ENCODE measurements at places on chromosomes 6 and 20.

DNA sequence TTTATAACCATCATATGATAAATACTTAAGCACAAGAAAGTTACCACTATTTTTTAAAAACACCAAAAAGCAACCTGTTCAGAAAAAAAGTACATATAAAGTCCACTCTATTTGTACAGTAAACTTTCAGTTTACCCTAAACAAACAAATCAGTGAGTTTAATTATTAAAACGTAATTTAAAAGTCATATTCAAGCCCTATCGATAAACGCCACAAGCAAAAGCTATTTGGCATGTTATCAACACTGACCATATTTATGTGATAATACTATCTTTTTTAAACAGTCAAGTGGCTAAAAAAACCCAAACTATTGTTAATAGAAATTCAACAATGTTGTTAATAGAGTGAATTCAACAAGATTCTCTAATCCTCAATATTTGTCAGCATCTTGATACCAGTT, 1.9 kb downstream of the KATNA1 start:
- DNase-seq: no peak

DNA sequence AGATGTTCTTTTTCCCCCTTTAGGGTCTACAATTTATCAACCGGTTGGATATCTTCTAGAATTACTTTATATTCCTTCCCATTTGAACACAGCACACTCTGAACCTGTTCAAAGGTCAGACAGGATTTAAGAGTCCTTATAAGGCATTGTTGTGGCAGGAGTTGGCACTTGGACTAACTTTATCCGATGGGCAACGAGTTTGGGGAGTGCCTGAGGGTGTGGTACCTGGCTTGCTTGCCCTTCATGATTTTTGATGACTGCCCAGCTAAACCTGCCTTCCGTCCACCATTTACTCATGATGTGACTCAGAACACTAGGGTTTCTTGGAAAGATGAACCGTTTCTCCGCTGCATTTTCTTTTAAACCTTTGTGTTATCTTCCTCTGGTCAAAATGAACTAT, 285.2 kb downstream of the FOXC1 start:
- DNase-seq: no peak

DNA sequence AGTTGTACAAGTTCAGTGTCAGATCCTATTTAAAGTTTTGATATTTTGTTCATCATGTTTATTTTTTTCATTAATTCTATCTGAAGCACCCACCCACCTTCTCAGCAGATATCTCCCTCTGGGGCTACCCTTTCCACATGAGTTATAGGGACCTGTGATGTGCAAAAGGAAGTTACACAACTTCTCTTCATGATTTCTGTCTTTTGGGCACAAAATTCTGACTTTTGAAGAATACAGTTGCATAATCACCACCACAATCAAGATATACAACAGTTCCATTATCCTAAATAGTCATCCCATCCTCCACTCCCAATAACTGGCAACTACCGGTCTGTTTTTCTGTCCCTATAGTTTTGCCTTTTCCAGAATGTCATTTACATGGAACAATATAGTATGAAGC, 13.8 kb upstream of the FUCA2 start:
- no peak for DNase-seq

GRCh38 chr6:168397012-168397411, 44.0 kb upstream of the SMOC2 start:
- DNase-seq: no peak

DNA sequence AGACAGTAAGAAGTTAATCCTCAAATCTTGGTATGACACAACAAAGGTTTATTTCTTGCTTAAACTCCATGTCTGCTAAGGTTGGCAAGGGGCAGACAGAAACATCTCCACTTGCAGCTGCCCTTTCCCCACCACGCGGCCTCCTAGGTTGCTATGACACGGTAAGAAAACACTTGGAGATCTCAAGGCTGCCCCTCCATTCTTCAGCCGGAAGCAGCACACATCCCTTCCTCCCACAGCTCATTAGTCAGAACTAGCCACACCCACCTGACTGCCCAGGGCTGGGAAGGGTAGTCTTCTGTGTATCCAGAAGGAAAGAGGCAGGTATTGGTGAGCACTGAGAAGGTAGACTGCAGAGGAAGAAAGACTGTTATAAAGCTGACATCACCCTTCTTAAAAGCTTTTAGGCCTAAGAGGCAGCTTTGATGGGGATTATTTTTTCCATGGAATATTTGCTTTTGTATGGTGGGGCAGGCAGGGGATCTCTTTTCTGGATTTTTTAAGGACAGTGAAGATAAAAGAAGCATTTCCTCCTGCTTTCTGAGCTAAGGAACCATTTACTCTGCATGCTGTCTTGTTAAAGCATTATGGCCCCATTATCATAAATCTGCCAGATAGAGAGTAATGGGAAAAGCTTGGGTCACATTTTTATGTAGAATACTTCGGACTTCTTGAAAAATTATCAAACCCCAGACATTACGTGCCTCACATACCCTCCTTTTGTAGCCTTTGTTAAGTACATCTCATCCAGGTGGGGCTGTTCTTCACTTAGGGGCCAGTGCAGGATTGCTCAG, 41.6 kb downstream of the MRAP2 start:
- peak; percentile 51 for DNase-seq

DNA sequence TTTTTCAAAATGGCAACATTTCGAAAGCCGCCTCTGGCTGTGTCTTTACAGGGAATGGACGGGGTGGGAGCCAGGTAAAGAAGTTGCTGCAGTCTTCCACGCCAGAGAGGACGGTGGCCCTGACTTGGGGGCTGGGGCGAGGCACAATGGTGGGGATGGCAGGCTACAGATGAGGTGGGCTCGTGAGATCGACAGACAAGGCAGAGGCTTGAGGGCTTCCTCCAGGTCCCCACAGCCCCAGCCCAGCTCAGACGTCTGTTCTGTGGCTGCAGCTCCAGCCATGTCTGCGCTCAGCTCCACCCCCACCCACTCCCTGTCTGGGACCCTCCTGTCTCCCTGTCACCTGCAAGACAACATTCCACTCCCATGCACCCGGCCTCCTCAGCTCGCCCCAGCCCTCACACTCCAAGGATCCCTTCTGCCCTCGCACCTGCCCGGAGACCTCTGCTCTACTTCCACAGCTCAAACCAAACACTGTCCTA, 7.4 kb upstream of the C20orf144 start:
- DNase-seq: no peak

GRCh38 chr6:109715616-109716015, 24.5 kb downstream of the FIG4 start:
- DNase-seq: no peak

GRCh38 chr20:31869942-31870725, at the start of the genes DUSP15 and TTLL9:
TSS of gene DUSP15 (minus strand) at chr20:31870527. CDS start at chr20:31870337, 190 bp downstream.
TSS of gene TTLL9 (plus strand) at chr20:31870634. CDS start at chr20:31871127, 493 bp downstream.
- DNase-seq: no peak

Data from A673 (cell line).